GM12878 (cell line): ENCODE measurements at places on chromosomes 16 and 17.

DNA sequence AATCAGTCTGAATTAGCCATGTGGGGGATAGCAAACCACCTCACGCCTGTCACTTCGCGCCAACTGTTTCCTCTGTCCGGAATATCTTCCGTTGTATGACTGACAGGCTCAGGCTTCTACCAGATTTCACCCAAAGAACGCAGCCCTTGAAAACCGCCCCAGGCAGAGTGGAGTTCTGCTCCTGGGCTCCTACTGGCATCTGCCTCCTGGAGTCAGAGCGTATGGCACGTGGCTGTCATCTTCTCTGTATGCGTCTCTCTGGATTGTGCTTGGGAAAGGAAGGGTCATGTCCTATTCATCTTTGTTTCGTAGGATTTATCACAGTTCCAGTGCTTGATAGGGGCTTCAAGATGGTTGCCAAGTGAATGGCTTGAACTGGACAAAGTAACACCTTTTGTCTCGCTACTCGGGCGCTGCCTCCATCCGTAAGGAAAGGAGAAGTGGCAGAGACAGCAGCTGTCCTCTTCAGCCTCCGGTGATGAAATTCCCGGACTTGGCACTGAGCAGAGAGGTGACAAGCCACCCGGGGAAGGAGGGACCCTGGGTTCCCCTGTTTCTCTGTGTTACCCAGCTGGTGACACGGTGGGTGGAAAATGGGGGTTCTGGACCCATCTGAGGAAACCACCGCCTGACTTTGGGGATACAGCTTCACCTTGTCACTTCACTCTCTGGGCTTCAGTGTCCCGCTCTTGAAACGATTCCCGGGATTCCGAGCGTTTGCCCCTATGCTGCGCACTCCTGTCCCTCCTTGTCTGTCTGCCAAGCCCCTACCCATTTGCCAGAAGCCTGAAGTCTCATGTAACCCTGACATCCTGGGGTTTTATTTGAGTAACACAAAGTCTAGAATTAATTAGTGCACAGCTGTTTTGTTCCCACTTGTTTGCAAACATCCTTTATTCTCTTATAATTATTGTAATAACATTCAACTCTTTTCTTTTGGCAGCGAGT lies 13.9 kb downstream of the KIAA0513 start:
- DNase-seq, result no peak

GRCh38 chr17:32916134-32916533 lies 11.8 kb upstream of the TMEM98 start:
- no peak for DNase-seq

DNA sequence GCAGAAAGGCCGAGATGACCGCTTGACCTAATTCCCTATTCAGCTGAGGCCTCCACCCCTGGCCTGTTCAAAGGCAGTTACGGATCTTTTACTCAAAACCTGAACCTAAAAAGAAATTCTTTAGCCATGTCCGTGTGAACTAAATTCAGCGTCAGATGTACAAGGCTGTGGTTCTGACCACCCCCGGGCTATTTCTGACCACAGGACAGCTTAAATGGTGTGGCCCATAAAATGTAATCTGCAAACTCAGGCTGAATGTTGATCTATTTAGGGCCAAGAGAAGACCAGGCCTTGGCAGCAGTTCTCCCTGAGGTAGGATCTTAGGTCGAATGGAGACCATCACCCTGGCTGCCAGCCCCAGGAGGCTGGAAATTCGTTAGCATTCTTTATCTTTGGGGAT lies 485.5 kb downstream of the WWOX start:
- no peak for DNase-seq

- no peak for DNase-seq
These were observed 55.8 kb upstream of the ADCY9 start for GRCh38 chr16:4172070-4172469.

- peak; percentile 68 for DNase-seq
These were observed 19.8 kb upstream of the CMIP start for GRCh38 chr16:81424771-81425170.

GRCh38 chr17:68179236-68179925 lies 68.5 kb upstream of the AMZ2 start:
- DNase-seq, result no peak

DNA sequence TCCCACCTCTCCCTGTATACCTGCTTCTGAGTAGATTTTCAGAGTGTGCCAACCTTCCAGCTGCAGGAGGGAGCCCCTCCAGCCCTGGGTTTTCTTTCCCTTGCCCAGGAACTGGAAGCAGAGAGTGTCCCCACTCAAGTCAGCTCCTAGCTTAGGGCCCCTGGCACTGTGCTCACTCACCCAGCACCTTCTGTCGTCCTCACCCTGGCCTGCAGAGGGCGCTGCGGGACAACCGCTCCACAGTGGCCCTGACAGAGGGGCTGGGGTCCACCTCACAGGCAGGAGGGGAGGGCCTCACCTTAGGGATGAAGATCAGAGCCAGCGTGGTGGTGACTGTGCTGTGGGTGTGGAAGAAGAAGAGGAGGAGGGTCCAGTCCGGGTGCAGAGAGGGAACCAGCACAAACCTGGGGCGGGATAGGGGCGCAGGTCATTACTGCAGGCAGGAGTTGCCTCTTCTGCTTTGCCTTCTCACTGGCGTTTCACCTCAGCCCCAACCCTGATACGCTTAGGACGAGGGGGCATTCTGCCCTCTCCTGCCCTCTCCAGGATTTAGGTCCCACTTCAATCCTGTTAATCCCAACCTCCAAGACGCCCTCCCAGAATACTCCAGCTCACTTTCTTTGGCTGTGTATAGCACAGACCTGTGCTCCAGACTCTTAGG lies 10.0 kb downstream of the GPR179 start:
- no peak for DNase-seq

- DNase-seq, result no peak
These were observed 10.0 kb downstream of the MMP15 start for GRCh38 chr16:58035356-58036170.

DNA sequence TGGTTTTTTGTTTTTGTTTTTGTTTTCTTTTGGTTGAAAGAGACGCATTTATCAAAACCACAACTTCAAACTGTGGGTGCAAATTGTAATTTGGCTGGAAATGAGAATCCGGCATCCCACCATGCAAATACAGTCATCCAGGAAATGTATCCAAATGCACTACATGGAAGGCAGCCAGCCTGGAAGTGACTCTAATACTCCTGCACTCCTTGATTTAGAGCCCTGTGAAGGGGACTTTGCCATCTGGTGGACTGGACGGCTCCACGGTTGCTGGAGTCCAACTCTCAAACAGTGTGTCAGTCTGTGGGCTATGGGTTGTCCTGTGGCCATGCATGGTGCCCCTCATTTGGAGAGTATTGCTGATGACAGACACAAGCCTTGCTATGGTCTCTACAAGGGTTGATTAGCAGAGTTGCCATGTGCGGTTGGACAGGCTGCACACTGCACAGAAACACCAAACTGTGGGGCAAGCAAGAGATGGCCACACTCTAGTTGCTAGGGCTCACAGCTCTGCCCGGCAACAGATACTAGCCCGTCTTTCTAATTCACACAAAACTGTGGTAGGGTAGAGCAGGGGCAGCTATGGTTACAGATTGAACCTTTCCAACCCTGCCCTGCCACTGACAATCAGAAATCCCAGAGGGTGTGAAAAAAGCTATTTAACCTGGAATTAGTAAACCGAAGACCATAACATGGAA lies 62.4 kb downstream of the VAT1L start:
- no peak for DNase-seq

DNA sequence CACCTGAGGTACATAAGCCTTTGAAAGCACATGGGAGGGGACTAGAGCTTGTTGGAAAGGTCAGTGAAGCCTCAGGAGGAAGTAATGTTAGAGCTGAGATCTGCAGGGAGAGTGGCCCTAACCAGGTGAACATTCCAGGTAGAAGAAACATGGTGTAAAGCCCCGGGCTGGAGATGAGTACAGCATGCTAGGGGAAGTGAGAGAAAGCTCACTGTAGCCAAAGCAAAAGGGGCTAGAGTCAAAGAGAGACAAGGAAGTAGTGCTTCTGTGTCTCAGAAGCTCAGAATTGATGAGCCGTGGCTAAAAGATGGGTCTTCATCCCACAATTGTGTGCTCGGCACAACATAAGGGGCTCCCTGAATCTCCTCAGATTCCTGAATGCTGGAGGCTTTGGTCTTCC lies 481.8 kb downstream of the XYLT1 start:
- DNase-seq, result peak; percentile 17

- DNase-seq, result no peak
These were observed 9.8 kb upstream of the SLC12A3 start for GRCh38 chr16:56855201-56855600.

GRCh38 chr17:77115510-77115909 lies 25.3 kb upstream of the SEC14L1 start:
- DNase-seq, result no peak

DNA sequence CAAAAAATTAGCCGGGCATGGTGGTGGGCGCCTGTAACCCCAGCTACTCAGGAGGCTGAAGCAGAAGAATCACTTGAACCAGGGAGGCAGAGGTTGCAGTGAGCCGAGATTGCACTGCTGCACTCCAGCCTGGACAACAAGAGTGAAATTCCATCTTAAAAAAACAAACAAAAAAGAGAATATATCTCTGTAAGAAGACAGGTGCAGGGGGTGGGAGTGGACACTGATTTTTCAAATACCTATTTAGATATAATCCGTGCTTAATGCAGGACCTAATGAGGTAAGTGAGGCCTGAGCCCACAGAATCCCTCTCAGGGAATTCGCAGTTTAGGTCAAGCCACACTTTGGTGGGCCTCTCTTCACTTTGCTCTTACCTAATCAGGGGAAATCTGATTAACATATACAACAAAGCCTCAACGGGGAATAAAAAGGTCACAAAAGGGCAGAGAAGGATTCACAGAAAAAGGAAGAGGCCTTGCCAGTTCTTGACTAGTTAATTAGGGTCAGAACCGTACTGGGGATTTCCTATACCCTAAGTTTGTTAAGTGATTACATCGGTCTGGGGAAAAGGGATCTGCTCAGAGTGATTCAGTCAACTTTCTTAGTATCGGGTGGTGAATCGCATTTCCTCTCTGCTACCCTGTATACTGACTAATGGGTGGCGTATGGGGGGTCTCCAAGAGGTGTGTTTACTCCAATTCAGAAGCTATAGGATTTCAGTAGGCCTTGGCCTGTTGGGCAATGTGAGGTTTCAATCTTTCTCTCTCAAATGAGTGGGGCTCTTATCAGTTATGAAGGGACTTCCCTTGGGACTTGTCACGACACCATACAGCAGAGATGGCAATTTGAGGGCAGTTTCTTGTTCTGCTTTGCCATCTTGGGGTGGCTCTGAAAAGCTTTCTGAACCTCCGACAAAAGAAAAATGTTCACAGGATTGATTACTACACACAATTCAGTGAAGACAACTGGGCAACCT lies 1.9 kb upstream of the NFAT5 start:
- DNase-seq, result peak; percentile 93

- DNase-seq, result no peak
These were observed 14.4 kb downstream of the CDIPT start for GRCh38 chr16:29848420-29849297.

GRCh38 chr17:38428112-38428642 lies at the start of gene ARHGAP23:
Gene ARHGAP23, plus strand, starts transcription at chr17:38428464. Its CDS starts 22 bp downstream, at chr17:38428486.
- DNase-seq, result no peak

DNA sequence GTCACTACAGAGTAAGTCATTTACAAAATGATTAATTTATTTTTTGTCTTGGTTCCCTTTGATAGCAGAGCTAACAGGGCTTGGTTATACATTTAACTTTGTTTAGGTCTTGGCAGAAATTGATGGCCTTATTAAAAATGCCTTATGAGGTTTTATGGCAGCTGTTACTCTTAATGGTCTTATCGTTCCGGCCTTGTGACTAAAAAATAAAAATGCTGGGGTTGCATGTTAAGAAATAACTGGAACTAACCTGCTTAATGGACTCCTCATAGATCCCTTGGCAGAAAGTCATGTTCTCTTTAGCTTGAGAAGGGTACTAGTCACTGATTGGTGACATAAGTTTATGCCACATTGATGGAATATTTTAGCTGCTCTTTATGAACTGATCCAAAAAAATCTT lies 18.3 kb downstream of the COX11 start:
- DNase-seq, result no peak

- no peak for DNase-seq
These were observed 67.8 kb upstream of the AXIN2 start for GRCh38 chr17:65629234-65629690.

GRCh38 chr17:78789663-78790181 lies 7.6 kb upstream of the CYTH1 start:
- no peak for DNase-seq

- DNase-seq, result peak; percentile 58
These were observed 95.0 kb upstream of the RCVRN start for GRCh38 chr17:9999919-10000695.

GRCh38 chr17:9169116-9169515 lies 147.8 kb downstream of the NTN1 start:
- no peak for DNase-seq

- no peak for DNase-seq
These were observed 392.9 kb upstream of the EEF2KMT start for GRCh38 chr16:5490499-5490898.

GRCh38 chr17:56157845-56158244 lies 4.6 kb downstream of the ANKFN1 start:
- DNase-seq, result no peak

- no peak for DNase-seq
These were observed 21.7 kb upstream of the GOSR2 start for GRCh38 chr17:46901291-46901690.

DNA sequence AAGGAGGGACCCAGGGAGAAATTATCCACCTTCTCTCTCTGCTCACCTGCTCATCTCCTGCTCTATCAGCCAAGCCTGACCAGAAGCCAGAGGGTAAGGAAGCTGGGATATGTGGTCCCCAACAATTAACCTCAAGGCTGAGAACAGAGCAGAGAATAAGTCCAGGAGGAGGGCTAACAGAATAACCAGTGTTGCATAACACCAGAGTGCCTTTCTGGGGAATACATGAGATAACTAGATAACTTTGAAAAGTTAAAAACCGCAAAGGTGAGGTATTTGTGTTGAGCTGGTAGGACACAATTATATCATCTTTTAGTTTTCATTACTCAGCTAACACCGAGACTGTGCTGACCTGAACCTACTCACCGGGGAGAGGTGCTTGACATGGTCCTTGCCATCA lies 180.8 kb downstream of the SALL1 start:
- DNase-seq, result no peak

DNA sequence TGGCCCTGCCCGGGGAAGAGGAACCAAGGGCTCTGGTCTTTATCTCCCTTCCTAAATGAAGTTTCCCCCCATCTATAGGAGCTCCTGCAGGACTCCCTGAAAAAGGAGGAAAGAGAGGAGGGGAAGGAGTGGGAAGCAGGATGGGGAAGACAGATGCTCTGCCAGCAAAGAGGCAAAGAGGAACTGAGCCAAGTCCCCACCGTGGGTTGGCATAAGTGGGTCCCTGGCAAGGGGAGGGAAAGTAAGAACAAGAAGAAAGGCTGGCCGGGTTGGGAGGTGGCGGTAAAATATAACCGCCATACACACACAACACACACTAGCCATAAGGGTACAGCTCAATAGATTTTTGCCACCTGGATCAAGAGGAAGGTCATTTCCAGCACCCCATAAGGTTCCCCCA lies 6.1 kb upstream of the EIF1 start:
- no peak for DNase-seq

- no peak for DNase-seq
These were observed 340.1 kb downstream of the ABCC12 start for GRCh38 chr16:47815655-47816054.
